ENCODE measurements at places on chromosomes 1 and 21.

DNA sequence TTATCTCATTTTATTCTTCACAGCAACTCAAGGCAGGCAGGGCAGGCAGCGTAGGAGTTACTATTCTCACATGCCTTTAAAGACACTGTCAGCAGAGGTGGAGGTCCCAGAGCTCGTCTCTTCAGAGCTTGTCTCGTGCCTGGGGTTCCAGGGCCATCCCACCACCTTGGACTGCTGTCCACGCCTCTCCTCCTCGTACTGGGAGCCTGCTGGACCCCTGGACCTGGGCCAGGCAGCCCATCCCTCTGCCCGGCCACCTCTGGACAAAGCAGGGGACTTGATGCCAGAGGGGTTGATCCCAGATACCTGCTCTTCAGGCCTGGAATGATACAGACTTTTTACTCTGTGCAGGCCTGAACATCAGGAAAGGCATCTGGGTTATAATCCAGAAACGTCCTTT is 546.8 kb downstream of the KIF26B start:
- no peak for DNase-seq

DNA sequence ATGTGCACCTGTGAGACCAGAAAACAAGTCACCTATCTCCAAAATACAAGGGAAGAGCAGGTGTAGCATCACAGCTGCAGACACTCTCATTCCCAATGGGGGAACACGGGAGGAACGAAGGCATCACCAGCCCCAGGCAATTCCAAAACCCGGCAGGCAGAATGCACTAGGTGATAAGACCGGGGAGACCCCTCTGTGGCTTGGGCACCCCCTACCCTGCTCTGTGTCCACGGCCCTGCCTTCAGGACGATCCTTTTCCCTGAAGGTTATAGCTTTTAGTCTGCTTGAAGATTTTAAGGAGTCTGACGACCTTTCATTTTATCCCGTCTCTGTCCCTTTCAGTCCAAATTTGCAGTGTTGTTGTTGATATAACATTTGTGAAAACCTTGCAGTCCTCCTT is 19.2 kb downstream of the TRPM2 start:
- DNase-seq = no peak

DNA sequence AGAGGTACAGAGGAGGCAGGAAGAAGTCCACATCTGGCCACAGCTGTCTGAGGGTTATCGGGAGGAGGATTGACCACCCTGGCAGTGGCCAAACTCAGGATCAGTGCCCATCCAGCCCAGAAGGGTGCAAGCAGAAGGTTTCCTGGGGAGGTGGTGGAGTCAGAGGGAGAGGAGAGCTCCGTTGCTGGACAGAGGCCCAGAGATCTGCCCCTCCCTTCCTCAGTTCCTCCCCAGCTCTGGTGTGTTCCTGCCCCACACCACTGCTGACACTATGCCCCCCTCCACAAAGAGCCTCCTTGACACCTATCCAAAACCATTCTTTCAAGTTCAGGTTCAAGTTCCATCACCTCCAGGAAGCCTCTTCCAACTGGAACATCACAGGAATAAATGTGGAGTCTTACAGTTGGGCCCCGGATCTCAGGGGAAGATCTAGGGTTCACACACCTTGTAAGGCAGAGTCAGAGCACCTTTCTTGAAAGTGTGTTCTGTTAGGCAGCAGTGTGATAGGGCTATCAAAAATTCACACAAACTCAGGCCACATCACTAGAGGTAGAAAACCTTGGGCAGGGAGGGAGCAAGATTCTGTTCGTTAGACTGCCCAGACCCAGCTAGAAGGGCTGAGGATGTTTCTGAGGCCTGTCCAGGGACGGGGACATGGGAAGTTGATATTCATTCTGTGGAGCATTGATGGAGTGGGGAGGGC is 7.4 kb downstream of the LDLRAD1 start:
- no peak for DNase-seq

- no peak for DNase-seq
These were observed 45.5 kb downstream of the NMNAT2 start for GRCh38 chr1:183372586-183373230.

DNA sequence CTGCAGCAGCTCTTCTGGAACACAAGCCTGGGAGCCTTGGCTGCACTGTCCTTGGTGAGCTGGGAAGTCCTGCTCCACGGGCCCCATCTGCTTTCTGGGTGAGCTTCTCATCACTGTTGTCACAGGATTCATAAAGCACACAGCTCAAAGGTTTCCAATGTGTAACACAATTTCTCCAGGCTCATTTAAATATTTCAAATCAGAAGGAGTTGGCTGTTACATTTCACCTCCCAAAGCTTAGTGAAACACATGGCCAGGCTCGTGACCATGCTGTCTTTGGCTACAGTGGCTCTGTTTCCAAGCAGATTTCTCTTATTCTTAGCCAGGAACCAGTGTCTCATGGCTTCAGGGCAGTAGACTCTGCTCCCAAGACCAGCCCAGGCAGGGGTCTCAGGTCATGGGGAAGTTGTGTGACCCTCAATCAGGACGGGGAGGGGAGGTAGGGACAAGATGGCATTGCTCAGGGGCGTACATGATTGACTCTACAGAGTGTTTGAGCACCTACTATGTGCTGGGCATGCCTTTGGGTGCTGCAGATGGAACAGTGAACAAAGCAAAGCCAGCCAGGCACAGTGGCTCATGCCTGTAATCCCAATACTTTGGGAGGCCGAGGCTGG is 353.0 kb downstream of the NPHP4 start:
- DNase-seq = no peak

- no peak for DNase-seq
These were observed 102.0 kb upstream of the MAP1LC3C start for GRCh38 chr1:242100921-242101320.

GRCh38 chr21:44528634-44528995 is 11.4 kb downstream of the KRTAP10-1 start:
- no peak for DNase-seq

- DNase-seq = no peak
These were observed 39.4 kb downstream of the PIK3C2B start for GRCh38 chr1:204455063-204455830.

- no peak for DNase-seq
These were observed 65.9 kb downstream of the SLC37A1 start for GRCh38 chr21:42579456-42580075.

GRCh38 chr1:5968161-5968736 is 24.0 kb downstream of the NPHP4 start:
- DNase-seq = no peak

- DNase-seq = no peak
These were observed 1.6 kb upstream of the KCND3 start for GRCh38 chr1:111990878-111991718.

- no peak for DNase-seq
These were observed 31.8 kb downstream of the GNG4 start for GRCh38 chr1:235617808-235618207.

- DNase-seq = no peak
These were observed 6.2 kb downstream of the NECTIN4 start for GRCh38 chr1:161082996-161083747.

DNA sequence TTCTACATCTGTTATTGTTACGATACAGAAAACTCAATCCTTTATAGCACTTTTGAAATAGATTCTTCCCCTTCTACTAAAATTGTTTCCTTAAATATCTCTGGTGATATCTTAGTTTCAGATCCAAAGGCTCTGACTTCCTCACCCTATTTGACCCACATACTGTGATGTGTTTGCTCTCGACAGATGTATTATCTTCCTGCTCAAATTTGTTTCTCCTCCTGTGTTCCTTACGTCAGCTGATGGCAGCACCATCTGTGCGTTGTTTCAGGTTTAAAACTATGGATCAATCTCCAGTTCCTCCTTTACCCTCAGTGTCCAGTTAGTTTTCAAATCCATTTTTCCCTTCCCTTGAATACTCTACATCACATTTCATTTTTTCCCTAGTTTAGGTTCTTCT is 274.4 kb downstream of the RYR2 start:
- DNase-seq = no peak

DNA sequence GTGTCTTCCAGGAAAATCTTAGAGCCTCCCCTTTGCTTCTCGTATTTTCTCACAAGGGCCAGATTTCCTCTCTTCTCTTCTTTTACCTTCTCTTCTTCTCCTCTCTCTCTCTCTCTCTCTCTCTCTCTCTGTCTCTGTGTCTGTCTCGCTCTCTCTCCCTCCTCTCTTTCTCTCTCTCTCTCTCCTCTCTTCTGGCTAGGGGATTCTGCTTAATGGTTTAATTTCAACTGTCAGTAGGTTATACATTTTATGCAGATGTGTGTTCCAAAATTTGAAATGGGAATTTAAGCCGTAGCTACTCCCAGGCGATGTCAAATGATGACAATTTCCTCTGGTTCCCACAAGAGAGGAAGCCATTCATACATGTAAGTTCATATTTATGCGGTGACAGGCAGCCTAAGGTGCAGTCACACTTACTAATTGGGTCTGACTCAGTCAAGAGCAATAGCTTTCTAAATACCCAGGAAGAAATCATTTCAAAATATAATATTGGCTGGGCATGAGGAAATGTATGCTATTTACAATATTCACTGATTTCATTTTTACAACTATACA is 1.4 kb downstream of the DSCAM start:
- DNase-seq = no peak

DNA sequence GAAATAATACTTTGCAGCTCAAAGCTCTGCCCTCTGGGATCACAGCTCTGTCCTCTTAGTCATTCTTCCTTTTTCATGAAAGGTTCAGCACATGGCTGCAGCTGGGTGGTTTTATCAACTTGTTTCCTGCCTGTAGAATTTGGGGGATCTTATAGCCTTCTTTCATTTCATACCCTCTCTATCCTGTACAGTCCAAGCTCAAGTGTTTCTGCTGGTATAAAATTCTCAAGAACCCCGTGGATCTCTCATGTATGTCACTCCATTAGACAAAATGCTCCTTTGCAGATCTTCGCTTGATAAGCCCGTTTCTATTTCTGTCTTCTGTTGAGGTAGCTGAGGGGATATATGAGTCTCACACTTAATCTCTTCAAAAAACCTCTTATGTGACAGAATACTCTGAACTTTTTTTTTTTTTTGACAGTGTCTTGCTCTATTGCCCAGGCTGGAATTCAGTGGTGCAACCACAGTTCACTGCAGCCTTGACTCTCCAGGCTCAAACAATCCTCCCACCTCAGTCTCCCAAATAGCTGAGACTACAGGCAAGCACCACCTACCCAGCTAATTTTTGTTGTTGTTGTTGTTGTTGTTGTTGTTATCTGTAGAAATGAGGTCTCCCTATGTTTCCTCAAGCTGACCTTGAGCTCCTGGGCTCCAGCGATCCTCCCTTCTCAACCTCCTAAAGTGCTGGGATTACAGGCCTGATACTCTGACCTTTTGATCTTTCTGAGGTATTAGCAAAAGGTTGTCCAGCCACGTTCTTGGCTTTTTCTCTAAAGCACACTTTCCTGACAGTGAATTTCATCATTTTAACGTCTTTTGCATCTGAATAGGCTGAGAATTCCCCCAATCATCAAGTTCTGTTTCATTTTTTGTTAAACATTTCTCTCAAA is 24.6 kb upstream of the COL9A2 start:
- DNase-seq = no peak

GRCh38 chr1:201686714-201687455 is 142.1 kb upstream of the IPO9 start:
- DNase-seq = no peak

DNA sequence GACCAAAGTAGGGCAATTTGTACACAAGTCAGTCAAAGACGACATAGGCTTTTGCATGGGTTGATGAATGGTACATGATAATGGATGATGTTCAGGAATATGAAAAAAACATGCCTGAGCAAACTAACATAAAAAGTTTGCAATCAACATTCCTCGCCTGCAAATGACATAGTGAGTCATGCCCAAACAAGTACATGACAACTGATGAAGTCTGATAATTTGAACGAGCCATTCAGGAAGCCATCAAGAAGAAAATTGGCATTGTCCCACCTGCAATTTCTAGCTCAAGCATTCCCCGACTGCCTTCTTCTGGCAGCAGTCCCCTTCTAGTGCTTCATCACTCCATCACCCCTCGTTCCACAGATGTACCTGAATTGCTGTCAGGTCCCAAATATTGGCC is 118.4 kb upstream of the NR5A2 start:
- no peak for DNase-seq

GRCh38 chr1:66231681-66232463 is 302.1 kb upstream of the SGIP1 start:
- no peak for DNase-seq

DNA sequence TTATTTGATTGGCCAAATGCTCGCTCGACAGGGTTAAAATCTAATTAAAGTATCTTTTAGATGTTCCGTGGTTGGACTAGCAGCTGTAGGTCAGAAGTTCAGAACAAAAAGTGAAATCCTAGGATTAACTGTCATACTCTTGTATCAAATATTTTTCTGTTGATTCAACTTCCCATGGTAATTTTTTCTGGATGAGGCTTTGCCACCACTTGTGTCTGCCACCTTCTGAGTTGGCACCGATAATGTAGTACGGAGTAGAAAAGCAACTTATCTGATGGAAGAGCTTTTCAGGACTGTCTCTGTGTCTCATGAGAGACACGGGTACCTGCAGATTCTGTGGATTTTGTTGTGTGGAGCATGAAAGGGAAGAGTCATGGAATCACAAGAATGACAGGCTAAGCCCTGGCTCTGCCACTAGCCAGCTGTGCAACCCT is 44.6 kb upstream of the CNN3 start:
- no peak for DNase-seq

GRCh38 chr1:28807986-28808385 is 4.0 kb upstream of the OPRD1 start:
- DNase-seq = no peak

DNA sequence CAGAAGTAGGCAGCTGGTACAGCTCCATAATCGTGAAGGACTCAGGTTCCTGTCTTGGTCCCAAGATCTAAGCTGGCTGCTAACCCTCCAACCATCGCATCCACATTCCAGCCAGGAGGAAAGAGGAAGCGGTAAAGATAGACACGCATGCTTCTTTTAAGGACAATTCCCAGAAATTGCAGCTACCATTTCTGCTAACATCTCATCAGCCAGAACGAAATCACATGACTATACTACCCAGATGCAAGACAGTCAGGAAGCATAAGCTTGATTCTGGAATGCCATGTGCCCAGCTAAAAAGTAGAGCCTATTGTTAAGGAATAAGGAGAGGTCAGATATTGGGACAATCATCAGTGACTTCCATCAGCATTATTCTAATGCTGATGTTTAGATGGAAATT is 110.4 kb downstream of the EPHB2 start:
- no peak for DNase-seq

DNA sequence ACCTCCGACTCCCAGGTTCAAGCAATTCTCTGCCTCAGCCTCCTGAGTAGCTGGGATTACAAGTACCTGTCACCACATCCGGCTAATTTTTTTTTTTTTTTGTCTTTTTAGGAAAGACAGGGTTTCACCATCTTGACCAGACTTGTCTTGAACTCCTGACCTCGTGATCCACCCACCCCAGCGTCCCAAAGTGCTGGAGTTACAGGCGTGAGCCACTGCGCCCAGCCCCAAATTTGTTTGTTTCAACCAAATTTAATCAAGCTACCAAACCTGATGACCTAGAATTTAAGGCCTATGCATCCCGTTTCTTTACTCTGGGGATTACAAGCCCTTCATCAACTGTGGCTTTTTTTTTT is 58.3 kb upstream of the TBX15 start:
- no peak for DNase-seq

- no peak for DNase-seq
These were observed 637.3 kb downstream of the MATN1 start for GRCh38 chr1:30085811-30086770.
